ENCODE measurements at places on chromosomes 2 and 18.
A peak's percentile ranks its signal among the peaks of the same experiment; 100 is the strongest.

- no peak for DNase-seq
These were observed 11.0 kb upstream of the TRIB2 start for GRCh38 chr2:12705742-12706141.

DNA sequence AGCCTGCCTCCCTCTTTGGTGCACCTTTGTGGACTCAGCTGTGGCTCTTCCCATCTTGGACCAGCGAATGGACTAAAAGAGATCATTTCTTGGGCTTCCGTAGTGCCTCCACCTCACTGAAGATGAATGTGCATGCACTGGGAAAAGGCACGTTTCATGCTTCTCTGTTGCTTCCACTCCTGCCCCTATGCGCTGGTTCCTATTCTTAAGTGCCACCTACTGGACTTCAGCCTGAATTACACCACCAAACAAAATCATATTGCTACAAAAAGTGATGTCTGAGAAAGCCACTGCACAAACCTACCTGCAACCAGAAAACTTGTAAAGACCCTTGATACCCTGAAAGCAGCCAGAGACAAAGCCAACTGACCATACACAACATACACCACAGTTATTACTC, 695.6 kb downstream of the TSN start:
- DNase-seq: no peak

- DNase-seq: no peak
These were observed 111.7 kb downstream of the SH3BP4 start for GRCh38 chr2:235063471-235063961.

GRCh38 chr18:58314284-58314683, 270.3 kb downstream of the NEDD4L start:
- no peak for DNase-seq

DNA sequence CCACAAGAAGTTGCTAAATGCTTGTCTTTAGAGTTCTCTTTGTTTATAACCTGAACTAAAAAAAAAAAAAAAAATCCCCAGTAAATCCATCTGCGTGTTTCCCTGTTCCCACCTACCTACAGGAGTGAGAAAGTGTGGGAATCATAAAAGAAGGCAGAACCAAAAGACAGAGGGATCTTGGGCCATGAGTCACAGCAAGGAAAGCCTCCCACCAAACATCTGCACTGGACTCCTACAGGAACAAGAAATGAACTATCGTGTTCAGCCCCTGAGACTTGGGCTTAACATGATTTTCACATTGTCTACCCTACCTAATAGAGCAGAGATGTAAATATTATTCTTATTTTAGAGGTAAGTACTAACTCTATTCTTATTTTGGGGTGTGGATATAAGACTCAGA, 1761.2 kb upstream of the CELF4 start:
- no peak for DNase-seq

DNA sequence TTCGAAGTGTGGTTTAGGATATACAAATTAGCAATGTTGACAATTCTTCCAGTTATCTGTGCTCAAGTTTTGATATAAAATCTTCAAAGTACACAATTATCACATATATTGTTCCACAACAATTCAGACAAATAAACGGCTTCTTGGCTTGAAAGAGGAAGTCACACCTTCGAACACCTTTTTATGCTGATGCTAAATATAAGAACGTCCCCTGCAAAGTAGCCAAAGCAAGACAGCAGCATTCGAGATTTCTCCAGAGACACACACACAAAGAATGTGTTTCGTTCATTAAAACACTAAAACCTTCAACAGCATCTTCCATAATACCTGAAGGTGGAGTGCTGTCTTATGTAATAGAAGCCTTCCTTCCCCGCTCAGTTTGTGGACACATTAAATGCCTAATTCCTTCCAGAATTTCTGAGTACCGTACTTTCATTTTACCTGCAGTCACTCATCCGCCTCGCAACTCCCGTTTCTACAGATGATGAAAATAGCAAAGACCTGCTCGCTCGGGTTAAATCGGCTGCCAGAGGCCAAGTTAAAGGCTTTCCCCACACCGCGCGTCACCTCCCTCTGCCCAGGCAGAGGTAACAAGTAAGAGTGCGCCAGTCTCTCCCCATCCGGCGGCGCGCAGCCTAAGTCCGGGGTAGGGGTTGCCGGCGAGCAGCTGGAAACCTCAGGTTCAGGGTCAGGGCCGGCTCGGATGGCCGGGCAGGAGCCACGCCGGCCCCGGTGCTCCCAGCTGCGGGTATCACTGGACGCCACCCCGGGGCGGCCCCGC, 847 bp downstream of the SERPINE2 start:
- DNase-seq: peak; percentile 39

DNA sequence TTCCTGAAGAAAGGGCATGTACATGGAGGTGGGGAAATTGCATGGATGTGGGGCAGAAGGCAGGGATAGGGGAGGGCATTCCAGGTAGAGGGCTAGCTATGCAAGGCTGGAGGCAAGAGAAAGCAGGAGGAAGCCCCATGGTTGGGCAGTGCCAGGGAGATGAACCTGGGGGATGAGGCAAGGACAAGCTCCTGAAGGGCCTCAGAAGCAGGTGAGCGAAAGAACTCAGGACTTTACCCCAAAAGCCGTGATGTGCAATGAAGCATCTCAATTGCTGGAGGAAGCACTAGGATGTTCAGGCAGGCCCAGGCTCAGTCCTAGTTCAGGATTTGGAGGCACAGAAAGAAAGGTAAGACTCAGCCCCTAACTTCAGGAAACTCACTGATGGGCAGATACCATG, 117.0 kb upstream of the EPAS1 start:
- DNase-seq: no peak

DNA sequence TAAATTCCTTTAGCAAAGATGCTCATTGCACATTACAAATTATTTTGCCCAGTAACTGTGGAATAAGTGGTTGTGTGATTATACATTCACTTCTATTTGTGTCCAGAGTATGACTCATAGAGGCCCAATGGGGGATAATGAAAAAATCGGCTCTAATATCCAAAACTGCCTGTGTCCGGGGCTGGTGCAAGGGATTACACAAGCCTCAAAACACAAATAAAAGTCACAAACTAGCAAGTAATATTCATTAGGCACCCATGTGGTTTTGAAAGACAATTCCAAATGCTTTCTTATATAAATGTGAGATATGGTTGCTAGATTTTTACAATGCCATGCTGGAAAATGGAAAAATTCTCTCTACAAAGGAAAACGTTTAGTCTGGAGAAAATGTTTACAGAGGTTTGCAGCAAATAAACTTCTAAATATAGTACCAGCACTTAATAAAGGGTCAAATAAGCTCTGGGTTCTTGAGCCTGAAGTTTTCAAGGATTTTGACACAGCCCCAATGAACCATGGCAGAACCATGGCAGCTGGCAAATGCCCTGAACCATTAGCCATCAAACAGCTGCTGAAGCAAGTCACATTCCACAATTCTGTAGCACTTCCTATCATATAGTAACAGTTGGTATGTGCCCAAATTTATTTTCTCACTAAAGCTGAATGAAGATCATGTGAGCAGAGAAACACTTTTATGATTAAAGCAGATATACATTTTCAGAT, 40.5 kb downstream of the IRS1 start:
- DNase-seq: no peak

- no peak for DNase-seq
These were observed 262.5 kb downstream of the ZNF521 start for GRCh38 chr18:25089470-25089869.

GRCh38 chr2:224669449-224669848, 46.7 kb downstream of the CCDC195 start:
- DNase-seq: no peak

GRCh38 chr2:29015701-29016470, 34.8 kb downstream of the TOGARAM2 start:
- DNase-seq: no peak

DNA sequence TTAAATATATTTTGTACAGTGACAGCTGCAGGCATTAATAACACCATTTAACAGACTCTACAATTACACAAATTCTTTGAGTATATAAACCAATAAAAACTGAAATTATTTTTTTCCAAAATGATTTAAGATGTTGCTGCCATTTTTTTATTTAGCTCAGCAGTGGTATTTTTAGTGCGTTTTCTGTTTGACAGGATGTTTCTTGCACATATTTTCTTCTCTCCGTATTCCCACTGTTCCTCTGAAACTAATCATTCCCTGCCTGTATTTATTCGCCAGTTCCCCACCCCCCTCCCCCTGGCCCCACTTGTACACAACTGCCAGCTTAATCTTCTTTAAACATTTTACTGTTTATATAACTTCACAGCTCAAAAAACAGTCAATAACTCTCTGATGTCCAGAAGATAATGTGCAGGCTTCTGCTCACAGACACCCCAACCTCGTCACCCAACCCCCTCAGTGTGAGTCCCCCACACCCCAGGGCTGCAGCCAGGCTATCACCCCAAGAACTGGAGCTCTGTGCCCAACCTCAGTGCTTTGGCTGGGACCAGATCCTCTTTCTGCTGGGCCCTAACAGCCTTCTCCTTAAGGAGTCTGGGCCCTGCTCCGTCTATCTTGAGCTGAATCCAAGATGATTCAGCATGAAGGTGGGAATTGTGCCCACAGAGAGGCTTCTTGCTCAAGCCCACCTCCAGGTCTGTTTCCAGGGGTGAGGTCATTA, 41.6 kb upstream of the MAP4K4 start:
- DNase-seq: no peak

DNA sequence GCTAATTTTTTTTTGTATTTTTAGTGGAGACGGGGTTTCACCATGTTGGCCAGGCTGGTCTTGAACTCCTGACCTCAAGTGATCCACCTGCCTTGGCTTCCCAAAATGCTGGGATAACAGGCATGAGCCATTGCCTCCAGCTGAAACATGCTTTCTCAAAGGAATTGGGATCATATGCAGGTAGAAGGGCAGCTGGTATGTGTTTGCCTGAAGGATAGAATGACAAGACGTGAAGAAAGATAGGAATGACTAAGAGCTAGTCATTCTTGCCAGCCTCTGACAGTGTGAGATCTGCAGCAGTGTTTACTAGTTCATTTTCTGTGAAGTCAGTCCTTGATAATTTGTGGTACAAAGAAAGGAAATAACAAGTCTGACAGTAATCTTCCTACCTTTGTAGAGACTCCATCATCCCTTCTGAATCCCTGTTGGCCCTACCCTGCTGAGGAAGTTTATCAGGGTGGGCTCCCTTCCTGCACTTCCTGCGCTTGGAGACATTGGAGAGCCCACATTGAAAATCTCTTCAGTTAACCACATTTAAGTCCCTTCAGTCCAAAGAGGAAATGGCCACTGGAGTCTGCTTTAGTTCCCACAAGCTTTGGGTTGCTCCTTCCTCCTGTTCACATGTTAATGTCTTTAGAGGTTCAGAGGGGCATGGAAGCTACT, 14.7 kb downstream of the CFLAR start:
- no peak for DNase-seq

DNA sequence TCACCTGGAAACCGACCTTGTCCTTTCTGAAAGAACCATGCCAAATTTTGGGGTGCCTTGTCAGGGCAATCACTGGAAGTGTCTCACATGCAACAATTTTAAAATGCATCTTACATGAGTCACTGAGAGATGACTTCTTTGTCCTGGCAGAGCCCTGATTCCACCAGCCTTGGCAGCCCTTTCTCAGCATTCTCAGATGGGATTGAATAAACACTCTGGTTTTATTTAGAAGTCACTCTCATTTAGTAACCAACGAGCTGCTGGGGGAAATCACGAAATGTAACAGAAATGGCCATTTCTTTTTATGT, 3.8 kb upstream of the ATP8B1 start:
- DNase-seq: no peak

DNA sequence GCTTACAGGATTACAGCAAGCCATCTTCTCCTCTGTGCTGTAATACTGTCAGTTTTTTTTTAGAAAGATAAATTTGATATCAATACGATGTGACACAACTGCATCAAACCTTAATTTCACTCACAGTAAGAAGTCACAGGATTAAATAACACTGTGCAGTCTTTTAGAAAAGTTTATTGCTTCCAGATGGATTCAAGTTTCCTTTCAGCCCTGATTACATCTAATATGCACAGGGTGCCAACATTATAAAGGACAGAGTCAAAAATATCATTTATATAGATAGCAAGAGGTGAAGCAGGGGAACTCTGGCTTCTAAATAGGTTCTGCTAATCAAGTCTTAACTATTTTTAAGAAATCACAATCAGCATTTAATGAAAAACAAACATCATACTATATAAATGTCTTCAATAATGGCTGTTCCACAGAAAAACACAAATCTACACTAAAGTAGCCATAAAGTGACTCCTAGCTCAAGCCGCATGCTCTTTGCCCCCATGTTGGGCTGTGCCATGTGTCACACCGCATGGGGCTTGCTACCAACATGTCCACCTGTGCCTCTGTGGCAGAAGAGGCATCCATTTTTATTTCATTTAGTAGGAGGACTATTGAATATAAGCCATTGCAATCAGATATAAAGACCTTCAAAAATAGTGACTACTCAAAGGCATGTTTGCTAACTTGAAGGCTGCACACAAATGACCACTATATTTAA, 35.0 kb downstream of the CERKL start:
- no peak for DNase-seq

GRCh38 chr18:47628240-47628781, 302.1 kb downstream of the SMAD2 start:
- DNase-seq: no peak

- DNase-seq: no peak
These were observed 455.4 kb upstream of the LRRTM4 start for GRCh38 chr2:77977471-77978063.

DNA sequence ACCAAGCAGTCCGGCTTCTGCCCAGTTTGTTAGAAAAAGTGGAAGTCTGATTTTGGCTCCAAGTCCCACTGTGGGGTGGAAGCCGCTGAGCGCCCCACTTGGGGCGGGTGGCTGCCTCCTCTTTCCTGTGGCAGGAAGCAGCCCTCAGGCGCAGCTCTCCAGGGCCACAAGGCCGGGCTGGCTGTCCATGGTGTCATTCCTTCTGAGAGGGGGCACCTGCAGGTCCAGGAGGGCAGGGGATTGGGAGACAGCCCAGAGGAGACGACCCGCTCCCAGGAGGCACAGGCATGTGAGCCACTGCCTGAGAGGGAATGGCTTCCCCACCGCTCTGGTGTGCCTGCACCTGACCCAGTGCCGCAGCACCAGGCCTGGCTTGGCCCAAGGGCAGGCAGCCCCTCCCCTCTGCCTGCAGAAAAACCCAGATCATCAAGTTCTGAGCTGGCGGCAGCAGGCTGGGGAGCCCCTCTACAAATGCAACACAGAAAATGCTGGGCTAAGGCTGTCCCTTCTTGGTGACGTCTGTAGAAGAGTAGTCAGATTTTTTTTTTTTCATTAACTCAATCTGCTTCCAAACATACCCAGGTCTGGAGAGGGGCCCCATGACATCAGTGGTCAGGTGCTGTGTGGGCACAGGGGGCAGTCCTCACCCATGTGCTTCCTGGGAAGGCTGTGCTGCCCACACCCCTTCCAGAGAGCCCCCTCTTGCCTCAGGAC, 38.4 kb downstream of the HS6ST1 start:
- no peak for DNase-seq

- DNase-seq: peak; percentile 11
These were observed 319 bp downstream of the ZSCAN30 start for GRCh38 chr18:35289727-35290093.

DNA sequence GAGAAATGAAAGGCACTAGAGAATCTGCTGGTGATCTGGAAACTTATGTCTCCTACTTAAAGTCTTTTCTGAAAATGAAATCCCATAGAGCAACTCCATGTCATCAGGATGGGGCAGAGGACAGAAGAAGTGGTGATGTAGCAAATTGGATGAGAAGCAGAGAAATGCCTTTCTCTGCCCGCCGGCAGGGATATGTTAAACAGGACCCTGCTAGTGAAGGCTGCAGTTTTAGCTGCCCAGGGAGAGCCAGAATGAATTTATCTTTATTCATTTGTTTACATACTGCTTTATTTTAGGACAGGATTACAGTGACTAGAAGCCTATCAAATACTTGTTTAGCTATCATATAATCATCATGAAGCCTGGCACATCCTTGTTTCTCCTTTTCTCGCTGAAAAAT, 247.0 kb downstream of the DOK6 start:
- no peak for DNase-seq

All from stimulated activated CD8-positive, alpha-beta memory T cell treated with anti-CD3 and anti-CD28 coated beads, Interleukin-15, amount 100 ng/mL, for 48 hours (primary cell).